ENCODE measurements at places on chromosomes 3 and 15. TPM values are rescaled to one million over a fixed set of nuclear protein-coding genes. Genes with fewer than 3 reads are reported as not detected.

UBR1 gene
- 4.2 TPM for total RNA-seq

BNC1 gene
- total RNA-seq, result 1.2 TPM

ADAMTS17 gene
- 0.13 TPM for total RNA-seq

STX19 gene
- total RNA-seq, result not detected

TTC23 gene
- 12.3 TPM for total RNA-seq

SMCO1 gene
- total RNA-seq, result not detected

ZNF770 gene
- total RNA-seq, result 12.2 TPM

CNTN3 gene
- total RNA-seq, result not detected

CISH gene
- total RNA-seq, result 0.69 TPM

NEO1 gene
- total RNA-seq, result 25.5 TPM

ITIH4 gene
- 1.7 TPM for total RNA-seq

PPP2R3A gene
- 1.1 TPM for total RNA-seq
